ENCODE measurements at places on chromosomes 4 and X.

DNA sequence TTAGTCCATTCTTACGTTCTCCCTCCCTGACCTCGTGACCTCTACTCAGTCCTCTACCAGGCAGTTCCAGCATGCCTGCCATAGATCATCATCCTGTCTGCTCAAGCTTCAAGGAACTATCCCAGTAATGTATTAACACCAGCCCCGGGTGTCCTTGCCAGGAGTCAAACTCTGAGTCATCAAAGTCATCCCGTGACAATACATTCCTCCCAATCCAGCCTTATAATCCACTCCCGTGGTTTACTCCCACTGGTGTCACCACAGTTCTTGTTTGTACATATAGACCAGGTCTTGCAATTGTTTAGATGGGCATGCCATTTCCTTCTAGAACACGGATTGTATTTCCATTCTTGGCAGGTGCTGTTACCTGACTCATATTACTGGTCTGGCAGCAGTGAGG lies 68.7 kb upstream of the TAB3 start:
- DNase-seq, result no peak

GRCh38 chr4:161546902-161547301 lies 616.9 kb downstream of the FSTL5 start:
- no peak for DNase-seq

DNA sequence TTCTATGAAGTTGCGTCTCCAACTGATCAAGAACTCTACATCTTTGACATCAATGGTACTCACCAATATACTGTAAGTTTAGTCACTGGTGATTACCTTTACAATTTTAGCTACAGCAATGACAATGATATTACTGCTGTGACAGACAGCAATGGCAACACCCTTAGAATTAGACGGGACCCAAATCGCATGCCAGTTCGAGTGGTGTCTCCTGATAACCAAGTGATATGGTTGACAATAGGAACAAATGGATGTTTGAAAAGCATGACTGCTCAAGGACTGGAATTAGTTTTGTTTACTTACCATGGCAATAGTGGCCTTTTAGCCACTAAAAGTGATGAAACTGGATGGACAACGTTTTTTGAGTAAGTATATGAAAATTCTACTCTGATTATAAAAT lies 162.3 kb downstream of the DCTD start:
- no peak for DNase-seq

- DNase-seq, result no peak
Measured at GRCh38 chr4:114040319-114041116, 61.1 kb upstream of the ARSJ start.

- no peak for DNase-seq
Measured at GRCh38 chrX:111035991-111036390, 60.0 kb upstream of the PAK3 start.

GRCh38 chr4:139986689-139987501 lies 167.1 kb downstream of the MAML3 start:
- DNase-seq, result no peak

DNA sequence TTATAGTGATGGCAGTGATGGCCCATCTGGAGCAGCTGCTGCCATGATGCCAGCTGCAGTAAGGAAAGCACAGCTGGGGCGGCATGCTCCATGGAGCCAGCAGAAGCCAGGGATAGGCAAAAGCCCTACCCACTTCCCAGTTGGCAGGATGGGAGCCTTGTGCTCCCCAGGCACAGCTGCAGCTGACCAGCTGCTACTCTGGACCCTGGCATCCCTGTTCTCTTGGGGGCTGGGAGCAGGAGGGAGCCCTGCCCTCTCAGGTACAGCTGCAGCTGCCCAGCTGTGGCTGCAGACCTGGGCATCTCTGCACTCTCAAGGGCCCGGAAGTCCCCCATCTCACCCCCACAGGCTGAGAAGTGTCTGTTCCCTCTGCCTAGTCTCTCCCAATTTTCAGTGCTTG lies 531.9 kb downstream of the PCDH18 start:
- DNase-seq, result no peak

- no peak for DNase-seq
Measured at GRCh38 chr4:73596001-73596400, 24.2 kb downstream of the RASSF6 start.

GRCh38 chr4:110989125-110989524 lies 366.2 kb upstream of the PITX2 start:
- DNase-seq, result no peak

- DNase-seq, result no peak
Measured at GRCh38 chr4:77434299-77435092, 171.1 kb upstream of the CXCL13 start.

DNA sequence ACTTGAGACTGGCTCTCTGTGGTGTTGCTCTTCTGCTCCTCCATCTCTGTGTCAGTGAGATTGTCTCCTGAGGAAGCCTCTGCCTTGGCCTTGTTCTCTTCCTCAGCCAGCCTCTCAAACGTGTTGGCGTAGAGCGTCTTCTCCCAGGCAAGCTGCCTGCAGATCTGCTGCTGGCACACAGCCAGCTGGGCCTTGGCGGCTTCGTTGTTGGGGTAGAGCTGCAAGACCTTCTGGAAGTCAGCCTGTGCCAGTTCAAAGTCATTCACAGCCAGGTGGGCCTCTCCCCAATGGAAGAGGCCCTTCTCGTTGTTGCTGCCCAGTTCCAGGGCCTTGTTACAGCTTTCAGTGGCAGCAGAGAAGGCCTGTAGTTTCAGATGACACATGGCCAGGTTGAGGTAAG lies 159.1 kb downstream of the NDST3 start:
- no peak for DNase-seq

GRCh38 chrX:86714441-86714840 lies 566.2 kb downstream of the DACH2 start:
- no peak for DNase-seq

DNA sequence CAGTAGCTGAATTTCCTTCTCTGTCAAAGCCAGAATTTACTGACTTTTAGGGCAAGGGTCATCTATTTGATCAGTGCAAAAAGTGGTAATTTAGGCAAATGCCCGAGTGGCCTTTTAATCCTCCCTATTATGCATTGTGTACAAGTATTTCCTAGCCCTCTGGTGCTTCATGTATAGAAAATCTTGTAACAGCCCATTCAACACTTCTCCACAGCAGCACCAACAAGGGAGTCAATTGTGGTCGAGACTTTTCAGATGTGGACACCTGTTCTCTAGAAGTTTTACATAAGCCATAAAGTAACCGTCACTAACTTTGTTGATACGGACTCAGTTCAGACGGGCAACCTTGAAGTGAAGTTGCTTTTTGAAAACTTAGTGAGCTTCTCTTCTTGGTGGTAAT lies 50.9 kb upstream of the FHDC1 start:
- no peak for DNase-seq

DNA sequence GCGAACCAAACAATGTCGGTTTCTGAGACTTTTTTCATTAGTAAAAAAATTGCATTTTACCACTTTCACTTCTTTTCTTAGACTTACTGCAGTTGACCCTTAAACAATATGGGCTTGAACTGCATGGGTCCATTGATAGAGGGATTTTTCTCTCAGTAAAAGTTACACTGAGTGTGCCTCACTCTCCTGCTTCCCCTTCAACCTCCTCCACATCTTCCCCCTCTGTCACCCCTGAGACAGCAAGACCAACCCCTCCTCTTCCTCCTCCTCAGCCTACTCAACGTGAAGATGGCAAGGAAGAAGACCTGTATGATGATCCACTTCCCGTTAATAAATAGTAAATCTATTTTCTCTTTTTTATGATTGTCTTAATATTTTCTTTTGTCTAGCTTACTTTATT lies 43.4 kb downstream of the TEC start:
- DNase-seq, result no peak

GRCh38 chr4:168797738-168798375 lies 212.2 kb downstream of the CBR4 start:
- DNase-seq, result no peak

GRCh38 chr4:174429701-174430410 lies 92.4 kb downstream of the HPGD start:
- DNase-seq, result no peak

DNA sequence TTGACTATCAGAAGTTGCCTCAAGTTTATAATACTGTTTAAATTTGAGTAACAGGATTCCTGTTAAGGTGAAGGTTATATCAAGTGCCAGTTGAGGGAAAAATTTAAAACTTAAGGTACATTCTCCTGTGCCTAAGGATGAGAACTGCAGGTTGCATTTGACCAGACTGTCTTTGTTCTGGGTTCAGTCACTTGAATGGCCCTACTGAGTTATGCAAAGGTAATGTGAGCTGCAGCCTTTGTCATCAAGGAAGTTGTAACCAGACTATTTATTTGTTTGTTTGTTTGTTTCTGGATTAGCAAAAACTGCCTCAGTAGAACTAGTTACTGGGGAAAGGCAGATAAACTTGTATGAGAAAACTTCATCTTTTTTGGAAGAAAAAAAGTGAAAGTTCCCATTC lies 131.9 kb downstream of the ATOH1 start:
- no peak for DNase-seq

GRCh38 chr4:63894161-63894560 lies 515.1 kb downstream of the TECRL start:
- no peak for DNase-seq

DNA sequence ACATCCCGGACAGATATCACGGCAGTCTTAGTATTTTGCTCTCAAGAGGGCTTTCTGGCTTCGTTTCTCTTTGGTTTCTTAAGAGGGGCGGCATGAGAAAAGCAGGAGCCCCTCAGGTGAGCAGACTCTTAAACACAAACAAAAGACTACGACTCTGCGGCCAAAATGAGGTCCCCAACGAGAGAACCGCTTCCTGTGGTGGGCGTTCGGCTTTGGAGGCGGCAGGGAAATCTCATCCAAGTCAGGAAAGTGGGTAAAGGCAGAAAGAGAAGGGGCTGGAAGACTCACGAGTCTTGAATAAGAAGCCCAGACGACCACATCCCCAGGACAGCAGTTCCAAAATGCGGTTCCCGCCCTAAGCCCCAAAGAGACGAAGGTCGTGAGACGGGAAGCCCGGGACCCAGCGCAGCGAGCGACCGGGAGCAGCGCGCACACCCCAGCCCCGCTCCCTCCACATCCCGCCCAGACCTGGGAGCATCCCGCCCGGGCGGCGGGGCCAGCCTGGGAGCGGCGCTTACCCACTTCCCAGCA lies 409 bp downstream of the UGDH start:
- no peak for DNase-seq

GRCh38 chrX:5233830-5234229 lies 994.8 kb downstream of the NLGN4X start:
- no peak for DNase-seq

DNA sequence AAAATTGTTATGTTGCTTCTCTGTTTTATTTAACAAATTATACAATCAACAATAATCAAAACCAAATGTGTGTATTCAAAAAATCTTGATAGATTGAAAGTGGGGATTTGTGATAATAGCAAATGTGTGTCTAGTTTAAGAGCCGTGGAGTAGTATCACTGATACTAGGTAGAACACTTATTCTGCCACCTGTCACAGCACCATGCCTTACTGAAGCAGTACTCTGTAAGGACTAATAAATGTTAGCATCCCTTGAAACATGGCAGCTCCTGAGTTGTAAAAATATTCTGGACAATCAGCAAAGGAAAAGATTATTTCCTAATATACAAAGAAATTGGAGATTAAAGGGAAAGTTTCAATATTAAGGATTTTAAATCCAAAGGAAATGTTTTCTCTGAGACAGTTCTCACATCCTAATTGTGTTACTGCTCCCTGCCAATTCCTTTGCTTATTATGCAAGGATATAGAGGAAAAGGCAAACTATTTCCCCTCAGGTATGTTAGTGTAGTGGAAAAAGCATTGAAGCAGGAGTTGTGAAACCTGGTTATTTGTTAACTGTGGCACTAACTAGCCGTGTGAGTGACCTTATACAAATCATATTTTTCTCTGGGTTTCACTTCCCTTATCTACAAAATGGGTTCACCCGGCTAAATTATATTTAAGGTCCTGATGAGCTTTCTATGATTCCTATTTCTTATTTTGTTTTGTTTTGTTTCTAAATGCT lies 303.1 kb downstream of the ARHGAP24 start:
- DNase-seq, result no peak

DNA sequence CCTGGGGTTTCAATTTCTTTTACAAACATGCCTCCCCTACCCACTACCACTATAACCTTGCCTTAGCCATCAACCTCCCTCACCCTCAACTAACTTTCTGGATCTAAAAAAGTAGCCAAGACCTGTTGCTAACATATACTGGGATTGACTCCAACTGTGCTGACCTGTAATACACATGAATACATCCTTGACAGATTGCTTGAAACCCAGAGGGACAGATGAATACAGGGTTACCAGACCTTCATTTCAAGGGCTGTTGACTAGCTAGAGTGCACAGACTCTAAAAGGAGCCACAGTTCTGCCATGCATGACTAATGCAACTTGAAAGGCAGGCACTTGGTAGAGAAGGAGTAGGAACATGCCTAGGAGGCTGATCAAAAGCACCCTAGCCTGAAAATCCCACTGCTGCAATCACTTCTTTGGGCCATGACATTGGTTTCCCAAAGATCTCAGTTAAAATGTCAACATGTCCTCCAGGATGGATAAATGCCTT lies 121.0 kb downstream of the PCDH19 start:
- no peak for DNase-seq

- DNase-seq, result no peak
Measured at GRCh38 chr4:13548059-13548983, 4.0 kb upstream of the NKX3-2 start.

GRCh38 chr4:2059046-2059725 lies at the start of gene NAT8L:
Gene NAT8L, plus strand, starts transcription at chr4:2059327. Its CDS starts 185 bp downstream, at chr4:2059512.
- no peak for DNase-seq

DNA sequence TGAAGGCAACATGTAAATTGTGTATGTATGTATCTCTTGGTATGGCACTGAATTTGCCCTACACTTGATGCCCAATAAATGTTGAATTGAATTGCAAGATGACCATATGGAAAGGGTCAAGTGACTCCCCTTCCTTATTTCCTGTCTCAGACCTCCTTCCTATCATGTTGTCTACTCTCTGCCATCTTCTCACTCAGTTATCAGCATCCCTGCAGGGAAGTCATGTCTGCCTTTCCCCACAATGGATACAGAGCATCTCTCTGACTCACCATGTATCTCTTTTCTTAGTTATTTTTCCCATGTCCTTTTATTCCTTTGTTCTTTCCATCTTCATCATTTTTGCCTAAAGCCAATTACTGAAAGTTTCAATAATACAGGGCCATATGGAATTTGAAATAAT lies 22.5 kb downstream of the BMX start:
- DNase-seq, result no peak

GRCh38 chr4:45475548-45475947 lies 648.3 kb downstream of the GABRG1 start:
- DNase-seq, result no peak

- DNase-seq, result no peak
Measured at GRCh38 chr4:153198719-153199118, 5.5 kb upstream of the TRIM2 start.

GRCh38 chrX:142040906-142041305 lies 137.2 kb downstream of the MAGEC1 start:
- DNase-seq, result no peak

- no peak for DNase-seq
Measured at GRCh38 chr4:3432381-3432790, 9.4 kb upstream of the HGFAC start.

Data from stimulated activated CD8-positive, alpha-beta memory T cell treated with anti-CD3 and anti-CD28 coated beads, Interleukin-2, amount 100 ng/mL, for 1 hour (primary cell).